ENCODE measurements at places on chromosomes 2 and 18.

GRCh38 chr2:136131961-136132824, 14.2 kb upstream of the CXCR4 start:
- DNase-seq, result peak; percentile 75

GRCh38 chr2:200309296-200310049, 3.0 kb downstream of the SPATS2L start:
- DNase-seq, result no peak

DNA sequence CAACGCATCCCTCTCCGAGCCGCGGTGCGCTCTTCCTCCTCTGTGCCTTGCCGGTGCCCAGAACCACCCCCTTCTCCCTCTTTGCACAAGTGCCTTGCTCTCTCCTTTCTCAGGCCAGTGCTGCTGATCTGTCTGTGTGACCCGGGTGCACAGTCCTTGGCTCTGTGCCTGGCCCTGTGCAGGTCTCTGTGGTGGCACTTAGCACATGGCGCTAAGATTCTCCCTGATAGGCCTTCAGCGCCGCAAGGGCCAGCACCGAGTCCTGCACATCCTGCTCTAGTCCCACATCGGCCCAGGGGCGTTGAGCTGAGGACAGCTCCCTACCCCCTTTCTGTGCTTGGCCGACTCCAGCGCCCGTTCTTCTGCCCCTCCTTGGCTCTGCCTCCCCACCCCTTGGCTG, 136.1 kb downstream of the NEDD4L start:
- DNase-seq, result no peak

DNA sequence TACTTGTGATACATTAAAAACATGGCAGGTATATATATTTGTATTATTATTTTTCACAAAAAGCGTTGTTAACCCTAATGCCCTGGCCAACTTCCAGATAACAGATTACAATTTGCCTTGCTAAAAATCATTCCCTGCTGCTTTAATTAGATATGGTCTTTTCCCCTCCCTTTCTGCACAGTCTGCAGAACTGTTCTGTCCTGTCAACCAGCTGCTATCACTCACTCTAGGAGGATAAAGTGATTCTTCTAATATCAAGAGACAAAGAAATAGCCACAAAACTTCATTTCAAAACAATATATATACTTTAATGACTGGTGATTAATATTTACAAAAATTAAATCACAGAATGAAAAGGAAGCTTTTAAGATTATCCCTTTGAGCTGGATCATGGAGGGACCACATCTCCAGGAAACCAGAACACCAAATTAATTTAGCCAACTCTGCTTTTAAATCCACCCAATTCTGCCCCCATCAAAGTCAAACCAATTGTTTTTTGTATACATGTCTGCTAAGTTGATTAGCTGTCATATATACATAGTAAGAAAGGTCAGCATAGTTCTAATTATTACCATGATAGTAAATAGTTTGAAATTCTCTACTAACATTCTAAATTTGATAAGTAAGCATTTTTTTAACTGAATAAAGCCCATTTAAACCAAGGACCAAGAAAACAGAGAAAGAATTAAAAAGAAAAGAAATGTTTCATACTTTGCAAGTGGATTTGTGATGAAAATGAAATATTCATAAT, 55.7 kb downstream of the RND3 start:
- DNase-seq, result no peak

GRCh38 chr18:42644729-42645131, 470.8 kb downstream of the RIT2 start:
- DNase-seq, result no peak

DNA sequence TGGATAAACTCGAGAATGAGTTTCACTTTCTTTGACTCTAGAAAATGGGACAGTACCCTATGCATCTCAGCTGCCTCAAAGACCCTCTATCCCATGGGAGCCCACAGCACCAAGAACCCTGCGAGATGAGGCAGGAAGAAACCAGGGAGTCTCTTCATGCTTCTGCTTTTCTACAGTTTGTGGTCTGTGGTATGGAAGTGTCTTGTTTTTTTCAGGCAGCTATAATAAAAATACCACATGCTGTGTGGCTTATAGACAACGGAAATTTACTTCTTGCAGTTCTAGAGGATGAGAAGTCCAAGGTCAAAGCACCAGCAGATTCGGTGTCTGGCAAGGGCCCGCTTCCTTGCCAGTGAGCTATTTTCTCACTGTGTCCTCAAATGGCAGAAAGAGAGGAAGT, 257.9 kb downstream of the SUCLG1 start:
- DNase-seq, result no peak

DNA sequence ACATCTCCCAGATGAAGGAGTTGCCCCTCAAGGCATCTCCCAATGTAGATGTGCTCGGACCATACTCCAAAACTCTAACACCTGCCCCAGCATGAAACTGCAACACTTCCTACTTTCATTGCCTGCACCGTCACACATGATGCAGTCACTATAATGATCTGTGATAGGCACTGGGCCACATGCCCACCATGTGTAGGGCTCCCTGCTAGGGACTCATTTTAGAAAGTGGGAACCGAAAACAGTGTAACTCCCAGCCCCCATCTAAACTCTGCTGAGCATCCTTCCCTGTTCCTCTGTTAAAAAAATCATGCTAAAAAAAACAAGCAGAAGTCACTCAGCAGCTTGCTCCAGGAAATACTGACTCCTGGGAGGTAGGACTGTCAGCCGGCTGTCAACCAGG, 496.1 kb upstream of the RAB6C start:
- no peak for DNase-seq

DNA sequence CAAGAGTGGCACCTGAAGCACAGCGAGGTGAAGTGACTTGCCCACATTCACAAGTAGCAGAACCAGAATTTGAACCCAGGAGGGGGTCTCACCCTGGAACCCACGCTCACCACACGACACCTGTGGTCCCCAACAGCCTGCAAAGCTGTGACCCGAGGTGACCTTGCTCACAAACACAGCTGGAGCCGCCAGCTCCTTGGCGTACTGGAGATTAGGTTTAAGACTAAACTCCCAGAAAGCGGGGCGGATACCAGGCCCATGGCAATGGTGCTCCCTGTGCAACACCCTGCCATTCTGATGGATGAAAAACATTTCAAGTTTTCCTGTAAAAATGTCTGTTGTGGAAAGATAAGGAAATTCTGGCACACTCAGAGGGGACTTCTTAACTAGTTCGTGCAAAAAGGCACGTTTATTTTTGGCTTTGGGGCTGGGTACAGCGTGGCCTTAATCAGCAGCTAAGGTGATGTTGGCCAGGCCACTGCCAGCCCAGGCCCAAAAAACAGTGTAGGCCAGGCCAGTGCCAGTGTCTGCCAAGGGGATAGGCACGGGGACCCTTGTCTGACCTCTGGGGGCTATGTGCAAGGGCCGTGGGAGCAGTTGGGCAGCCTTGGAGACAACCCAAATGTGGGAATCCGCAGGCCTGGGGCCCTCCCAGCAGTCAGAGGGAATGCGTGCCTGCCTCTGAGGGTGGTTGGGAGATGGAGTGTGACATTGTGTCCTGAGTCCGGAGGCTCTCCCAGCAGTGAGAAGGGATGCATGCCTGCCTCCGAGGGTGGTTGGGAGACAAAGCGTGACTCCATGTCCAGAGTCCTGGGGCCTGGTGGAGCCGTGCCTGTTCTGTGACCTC, 185.0 kb upstream of the HS6ST1 start:
- DNase-seq, result no peak

GRCh38 chr2:18975506-18976167, 382.8 kb downstream of the OSR1 start:
- no peak for DNase-seq

DNA sequence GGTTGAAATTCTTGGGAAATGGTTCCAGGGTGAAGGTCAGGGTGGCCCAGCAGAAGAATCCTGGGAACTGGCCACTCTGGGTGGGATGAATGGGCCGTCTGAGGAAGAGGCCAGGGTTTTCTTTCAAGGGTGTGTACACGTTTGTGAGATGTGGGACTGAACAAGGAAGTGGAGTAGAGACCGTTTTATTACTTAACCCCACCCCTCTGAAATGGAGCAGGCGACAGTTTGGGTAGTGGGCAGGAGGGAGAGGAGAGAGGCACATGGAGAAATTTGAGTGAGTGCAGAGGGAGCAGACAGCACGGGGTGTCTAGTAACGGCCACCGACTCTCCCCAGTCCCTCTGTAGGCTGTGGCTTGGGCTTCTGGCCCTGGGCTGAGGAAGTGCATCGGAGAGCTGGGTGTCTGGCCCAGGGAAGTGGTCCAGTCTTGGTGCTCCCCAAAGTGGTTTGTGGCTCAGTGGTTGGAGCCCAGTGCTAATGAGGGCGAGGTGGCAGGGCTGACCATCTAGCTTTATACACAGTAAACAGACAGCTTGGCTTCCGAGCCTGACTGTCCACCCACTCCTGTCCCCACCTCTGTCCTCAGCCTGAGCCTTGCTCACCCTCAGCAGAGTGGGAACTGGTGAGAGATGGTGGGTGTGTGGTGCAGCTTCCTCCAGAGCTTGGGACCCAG, 135.3 kb downstream of the DYSF start:
- DNase-seq, result no peak

GRCh38 chr2:151498178-151498577, 88.5 kb downstream of the RIF1 start:
- DNase-seq, result no peak

GRCh38 chr2:163711258-163711657, 24.6 kb downstream of the FIGN start:
- DNase-seq, result no peak

DNA sequence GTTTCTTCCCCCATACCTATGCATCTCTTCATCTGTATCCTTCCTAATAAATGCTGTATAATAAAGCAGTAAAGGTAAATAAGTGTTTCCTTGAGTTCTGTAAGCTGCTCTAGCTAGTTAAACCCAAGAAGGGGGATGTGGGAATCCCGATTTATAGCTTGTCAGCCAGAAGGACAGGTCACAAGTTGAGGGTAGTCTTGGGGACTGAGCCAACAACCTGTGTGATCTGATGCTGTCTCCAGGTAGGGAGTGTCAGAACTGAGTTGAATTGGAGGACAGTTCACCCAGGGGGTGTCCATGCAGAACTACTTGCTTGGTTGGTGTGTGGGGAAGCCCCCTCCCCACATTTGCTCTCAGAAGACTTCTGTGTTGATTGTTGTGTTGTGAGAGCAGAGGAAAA, 112.4 kb downstream of the LDLRAD4 start:
- DNase-seq, result no peak

- no peak for DNase-seq
Observed at GRCh38 chr2:45257820-45258219, 248.6 kb upstream of the SIX2 start.

GRCh38 chr2:48578313-48578712, 39.3 kb upstream of the GTF2A1L start:
- no peak for DNase-seq

- DNase-seq, result no peak
Observed at GRCh38 chr18:46152808-46153617, 48.8 kb downstream of the HAUS1 start.

DNA sequence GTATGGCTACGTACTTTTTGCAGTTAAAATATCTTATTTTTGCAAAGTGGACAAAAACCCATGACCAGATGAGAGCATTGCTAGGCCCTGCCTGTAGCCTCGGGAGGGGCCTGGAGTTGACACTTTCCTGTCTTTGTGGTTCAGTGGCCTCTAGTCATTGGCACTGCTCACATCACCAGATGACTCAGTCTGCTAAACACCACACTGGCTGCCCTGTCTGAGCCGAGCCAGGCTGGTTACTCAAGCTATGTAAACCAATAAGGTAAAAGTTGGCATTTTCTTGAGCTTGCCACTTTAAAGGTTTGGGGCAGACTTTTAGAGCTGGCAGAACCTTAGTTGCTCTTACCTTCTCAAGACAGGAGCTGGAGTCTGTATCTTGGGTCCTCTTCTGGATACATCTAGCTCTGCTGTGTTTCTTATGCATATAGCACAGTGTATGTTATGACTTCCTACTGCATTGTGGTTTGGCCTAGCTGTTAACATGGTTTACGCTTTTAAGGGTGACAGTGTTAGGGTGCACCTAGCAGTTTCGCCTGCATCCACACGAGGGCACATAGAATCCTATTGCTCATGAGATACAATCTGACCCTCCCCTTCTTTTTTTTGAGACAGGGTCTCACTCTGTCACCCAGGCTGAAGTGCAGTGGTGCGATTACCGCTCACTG, 76.4 kb downstream of the AP1S3 start:
- peak; percentile 18 for DNase-seq

DNA sequence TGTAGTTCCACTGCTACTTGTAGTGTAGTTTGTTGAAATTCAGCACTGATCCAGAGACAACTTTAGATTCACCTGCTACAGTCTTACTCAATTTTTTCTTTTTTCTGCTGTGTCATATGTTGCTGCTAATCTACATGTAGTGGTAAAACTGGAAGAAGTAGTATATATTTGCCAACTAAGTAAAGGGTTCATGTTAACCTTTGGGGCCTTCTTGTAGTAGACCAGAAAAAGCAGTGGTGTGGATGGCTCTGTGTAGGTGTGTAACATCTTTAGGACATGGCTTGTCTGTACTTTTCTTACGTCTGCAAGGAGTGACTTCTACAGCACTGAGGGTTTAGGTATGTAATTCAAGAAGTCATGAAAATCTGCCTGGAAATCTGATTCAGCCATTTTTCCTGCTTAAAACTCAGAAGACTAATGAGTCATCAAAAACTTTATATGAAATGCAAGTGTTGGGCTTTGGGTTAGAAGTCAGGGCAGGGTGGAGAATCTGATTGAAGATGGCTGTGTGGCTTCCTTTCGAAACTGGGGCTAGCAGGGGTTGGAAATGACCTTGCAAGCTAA, 8.4 kb downstream of the PTPRM start:
- no peak for DNase-seq
